GM23338 (cell line): ENCODE measurements at places on chromosomes 2 and 18. TPM values are rescaled to one million over a fixed set of nuclear protein-coding genes. Genes with fewer than 3 reads are reported as not detected.

GRCh38 chr2:186569897-186570296 is 20.0 kb upstream of the ITGAV start:
- H3K27ac ChIP-seq: peak overlapping the region; percentile 26; the same call in 1 of the 2 replicates
- H3K27me3 ChIP-seq: no peaks in the 10 kb centered on the region
- H3K4me3 ChIP-seq: no peak overlapping the region
- peaks cover 16% of the 10 kb centered on the region for H3K4me1 ChIP-seq
- H3K36me3 ChIP-seq: no peaks in the 10 kb centered on the region

GRCh38 chr2:241637795-241638660 is 535 bp downstream of the ATG4B start:
- peak overlapping the region; percentile 98 for H3K4me3 ChIP-seq
- peak overlapping the region; percentile 94; the same call in 1 of the 2 replicates for H3K27ac ChIP-seq
- peak; percentile 50 for DNase-seq
- peaks cover 14% of the 10 kb centered on the region for H3K36me3 ChIP-seq
- H3K27me3 ChIP-seq: no peaks in the 10 kb centered on the region
- peaks cover 25% of the 10 kb centered on the region for H3K4me1 ChIP-seq

DNA sequence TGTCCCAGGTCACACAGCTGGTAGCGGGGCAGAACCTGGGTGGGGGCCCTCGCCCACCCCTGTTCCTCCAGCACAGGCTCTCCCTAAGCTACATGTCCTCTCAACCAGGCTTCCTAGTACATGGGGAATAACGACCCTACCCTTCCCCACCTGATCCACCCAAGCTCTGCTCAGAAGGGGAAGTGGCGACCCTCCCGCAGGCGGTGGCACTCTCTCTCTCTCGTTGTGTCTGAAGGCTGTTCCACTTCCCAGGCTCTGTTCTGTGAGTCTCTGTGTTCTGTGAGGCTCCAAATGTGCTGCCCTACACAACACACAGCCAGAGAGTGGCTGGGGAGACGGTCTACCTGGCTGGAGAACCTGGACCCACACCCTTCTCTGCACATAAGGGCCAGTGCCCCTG is 135.8 kb downstream of the COPS8 start:
- no peaks in the 10 kb centered on the region for H3K27me3 ChIP-seq
- no peaks in the 10 kb centered on the region for H3K36me3 ChIP-seq
- peaks cover 12% of the 10 kb centered on the region; the same call in 1 of the 2 replicates for H3K4me1 ChIP-seq
- no peak for DNase-seq

DNA sequence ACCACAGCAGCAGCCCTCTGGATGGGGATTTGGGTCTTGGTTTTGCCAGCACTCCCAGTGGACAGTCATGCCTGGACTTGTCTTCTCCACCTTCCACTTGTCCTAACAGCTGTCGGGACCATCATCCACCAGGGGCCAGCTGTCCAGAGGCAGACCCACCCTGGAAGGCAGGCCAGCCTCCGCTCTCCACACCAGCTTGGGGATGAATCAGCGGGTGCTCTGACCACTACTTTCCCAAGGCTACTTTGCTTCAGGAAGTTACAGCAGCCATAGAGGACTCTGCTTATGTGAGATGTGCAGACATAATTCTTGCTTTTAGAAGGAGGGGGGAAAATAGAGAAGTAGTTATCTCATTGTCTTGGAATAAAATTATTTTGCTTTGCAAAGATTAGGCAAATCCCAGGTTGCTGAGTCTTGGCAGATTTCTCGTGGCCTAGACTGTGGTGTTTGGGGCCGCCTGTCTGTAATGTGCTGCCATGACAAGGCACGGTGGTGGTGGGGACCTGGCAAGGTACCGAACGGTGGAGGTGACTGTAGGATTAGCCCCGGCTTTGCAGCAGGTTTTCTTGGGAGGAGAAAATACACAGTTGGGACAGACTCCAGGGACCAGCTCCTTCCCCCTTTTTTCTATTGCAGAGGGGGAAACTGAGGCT is 148.7 kb downstream of the AGAP1 start:
- H3K4me3 ChIP-seq: no peak overlapping the region
- H3K27ac ChIP-seq: no peak overlapping the region
- H3K4me1 ChIP-seq: peaks cover 48% of the 10 kb centered on the region
- no peaks in the 10 kb centered on the region for H3K27me3 ChIP-seq

DNA sequence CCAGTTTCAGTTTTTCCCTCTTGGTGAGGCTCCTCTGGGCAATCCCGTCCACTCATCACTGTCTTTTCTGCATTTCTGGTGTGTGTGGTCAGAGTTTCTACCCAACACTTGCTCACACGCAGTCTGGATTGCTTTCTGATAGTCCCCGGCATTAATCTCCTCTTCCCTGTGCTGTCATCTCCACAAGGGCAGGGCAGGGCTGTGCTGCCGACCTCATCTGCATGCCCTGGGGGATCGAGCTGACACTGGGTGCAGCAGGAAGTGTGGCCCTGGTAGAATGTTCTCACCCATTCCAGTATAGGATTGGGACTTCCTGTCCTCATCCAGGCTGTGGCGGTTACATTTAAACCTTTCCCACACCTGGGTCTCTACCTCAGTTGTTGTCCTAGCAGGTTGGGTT is 80.0 kb upstream of the FAM136A start:
- H3K4me1 ChIP-seq: no peaks in the 10 kb centered on the region
- no peak overlapping the region for H3K4me3 ChIP-seq
- no peaks in the 10 kb centered on the region for H3K36me3 ChIP-seq
- DNase-seq: no peak
- H3K27me3 ChIP-seq: no peaks in the 10 kb centered on the region; the same call in 1 of the 2 replicates

Gene HOXD12
- polyA plus RNA-seq: not detected in 2 replicates

Gene LAMA3
- polyA plus RNA-seq: 3.3 and 3.9 TPM in 2 replicates

Gene ANKRD30B
- polyA plus RNA-seq: not detected in 2 replicates
